Activated CD4-positive, alpha-beta T cell treated with anti-CD3 and anti-CD28 coated beads, Interleukin-2, amount 10 ng/mL, durations not matched to agents 7 days and 5 days (primary cell): ENCODE measurements at places on chromosomes 12 and 14. TPM values are rescaled to one million over a fixed set of nuclear protein-coding genes. Genes with fewer than 3 reads are reported as not detected.

- no peak for DNase-seq
Measured at GRCh38 chr12:62873826-62874448, 61.0 kb downstream of the PPM1H start.

DNA sequence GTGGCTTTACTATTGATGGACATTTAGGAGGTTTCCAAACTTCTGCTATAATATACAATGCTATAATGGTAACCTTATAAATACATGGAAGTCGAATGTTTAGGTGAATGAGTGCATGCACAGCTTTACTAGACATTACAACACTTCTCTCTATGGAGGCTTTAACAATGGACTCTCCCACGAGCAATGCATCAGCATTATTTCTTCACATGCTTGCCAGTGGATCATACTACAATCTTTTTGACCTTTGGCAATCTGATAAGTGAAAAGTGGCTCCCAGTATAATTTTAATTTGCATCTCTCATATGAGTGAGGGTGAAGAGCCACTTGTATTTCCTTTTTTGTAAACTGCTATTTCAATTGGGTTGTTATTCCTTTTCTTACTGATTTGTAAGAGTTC lies 18.2 kb downstream of the RDH12 start:
- DNase-seq = no peak

The GALNT4 gene
- total RNA-seq = 12.2 TPM

DNA sequence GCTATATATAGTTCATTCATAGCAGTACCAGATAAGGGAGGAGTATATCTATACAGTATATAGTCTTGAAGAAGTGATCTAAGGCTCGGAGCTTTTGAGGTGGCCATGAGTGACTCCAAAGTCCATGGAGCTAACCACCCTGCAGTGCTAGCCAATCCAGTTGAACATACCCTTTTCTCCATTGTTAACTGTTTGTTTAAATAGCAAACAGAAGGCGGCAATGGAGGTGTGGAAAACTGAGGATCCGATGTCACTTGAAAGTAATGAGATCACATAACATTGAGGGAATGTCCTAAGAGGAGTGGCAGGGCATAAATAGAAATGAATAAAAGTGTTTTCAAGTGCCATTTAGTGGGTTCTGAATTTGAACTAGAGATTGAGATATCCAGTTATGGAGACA lies 12.4 kb upstream of the SNAPC1 start:
- DNase-seq = no peak

GRCh38 chr12:94426049-94426448 lies 33.6 kb downstream of the CEP83 start:
- DNase-seq = no peak

DNA sequence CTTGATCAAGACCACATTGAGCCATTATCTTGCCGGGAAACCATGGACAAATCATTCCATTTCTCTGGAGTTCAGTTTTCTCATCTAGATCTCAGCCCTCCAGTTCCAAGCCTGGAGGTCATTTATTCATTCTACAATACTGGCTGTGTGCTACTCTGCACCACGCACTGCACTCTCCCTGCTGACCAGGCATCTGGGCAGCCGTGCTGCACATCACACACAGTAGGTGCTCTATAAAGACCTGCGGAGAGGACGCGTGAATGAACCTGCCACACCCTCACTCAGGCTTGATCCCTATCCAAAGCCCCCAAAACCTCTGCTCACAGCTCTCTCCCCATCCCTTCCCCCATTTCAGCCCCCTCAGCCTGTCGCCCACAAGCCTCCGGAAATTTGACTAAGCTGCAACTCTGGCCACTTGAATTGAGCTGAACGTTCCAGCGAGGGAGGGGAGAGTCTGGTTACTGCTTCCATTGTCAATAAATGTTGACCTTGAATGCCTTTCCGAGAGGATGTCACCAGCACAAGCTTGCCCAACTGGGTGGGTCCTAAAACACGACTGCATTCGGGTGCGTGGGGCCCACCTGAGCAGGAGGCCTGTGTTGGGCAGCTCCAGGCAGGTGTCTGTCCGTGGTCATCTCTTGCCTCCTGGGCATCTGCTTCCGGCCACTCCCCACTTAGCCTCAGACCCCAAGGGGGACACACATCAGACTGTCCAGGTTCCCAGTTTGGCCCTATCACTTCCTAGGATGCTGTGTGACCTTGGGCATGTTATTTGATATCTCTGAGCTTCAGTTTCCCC lies 17.8 kb downstream of the FAIM2 start:
- no peak for DNase-seq

The OAS2 gene
- 294 TPM for total RNA-seq

The TGM1 gene
- total RNA-seq = 6.5 TPM

The DAZAP2 gene
- total RNA-seq = 219 TPM

The KRT78 gene
- total RNA-seq = not detected

DNA sequence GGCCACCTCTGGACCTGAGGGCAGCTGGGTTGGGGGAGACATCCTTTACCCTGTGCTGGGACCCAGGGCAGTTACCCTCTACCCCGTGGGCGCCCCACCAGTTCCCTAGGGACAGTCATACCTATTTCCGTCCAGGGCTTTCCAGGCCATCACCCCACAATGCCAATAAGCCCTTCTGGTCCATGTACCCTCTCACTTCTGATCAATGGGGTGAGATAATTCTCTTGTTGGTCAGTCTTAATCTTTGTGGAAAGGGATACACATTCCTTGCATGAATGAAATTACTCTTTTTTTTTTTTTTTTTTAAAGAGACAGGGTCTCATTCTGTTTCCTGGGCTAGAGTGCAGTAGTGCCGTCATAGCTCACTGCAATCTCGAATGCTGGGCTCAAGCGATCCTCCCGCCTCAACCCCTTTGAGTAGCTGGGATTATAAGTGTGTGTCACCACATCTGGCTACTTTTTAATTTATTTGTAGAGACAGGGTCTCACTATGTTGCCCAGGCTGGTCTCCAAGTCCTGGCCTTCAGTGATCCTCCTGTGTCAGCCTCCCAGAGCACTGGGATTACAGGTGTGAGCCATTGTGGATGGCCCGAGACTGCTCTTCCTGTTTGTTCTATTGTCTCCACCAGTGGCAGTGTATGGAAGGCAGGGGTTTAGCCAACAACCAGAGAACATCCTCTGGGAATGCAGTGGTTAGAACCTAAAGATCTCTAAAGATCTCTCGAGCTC lies 46.3 kb upstream of the STON2 start:
- DNase-seq = no peak

The POTEG gene
- not detected for total RNA-seq

DNA sequence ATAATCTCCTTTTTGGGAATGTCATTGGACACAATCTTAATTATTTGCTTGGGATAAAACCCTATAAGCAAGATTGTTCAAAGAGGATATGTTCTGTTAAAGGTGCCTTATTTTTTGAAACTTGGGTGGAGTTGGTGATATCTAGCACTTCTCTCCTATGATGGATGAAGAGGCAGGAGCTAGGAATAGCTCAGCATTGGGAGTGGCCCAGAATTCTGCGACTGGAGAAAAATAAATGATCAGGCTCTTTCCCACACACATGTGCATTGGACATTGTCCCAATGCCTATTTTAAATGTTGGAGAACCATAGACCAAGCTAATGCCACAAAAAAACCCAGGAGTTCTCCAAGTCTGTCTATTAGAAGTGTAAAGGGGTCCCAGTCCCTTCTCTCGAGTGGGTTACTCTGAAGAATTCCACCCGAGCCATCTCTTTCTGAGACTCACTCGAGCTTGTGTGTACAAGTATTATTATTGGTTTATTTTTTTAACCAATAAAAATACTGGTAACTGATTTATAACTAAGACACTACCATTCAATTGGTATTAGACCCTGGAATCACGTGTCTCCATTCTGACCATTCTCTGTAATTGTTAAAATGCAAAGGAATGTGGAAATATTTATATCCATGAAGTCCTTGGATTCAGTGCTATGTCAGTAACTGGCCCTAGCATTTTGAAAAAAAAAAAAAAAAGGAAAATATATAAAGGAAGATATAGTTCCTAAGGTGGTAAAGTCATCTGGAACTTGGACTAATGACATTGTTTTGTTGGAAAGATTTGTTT lies 437.5 kb upstream of the TMEM132C start:
- DNase-seq = no peak

GRCh38 chr14:104355101-104356019 lies 217.0 kb downstream of the KIF26A start:
- no peak for DNase-seq

The TAS2R9 gene
- total RNA-seq = not detected

GRCh38 chr14:89927186-89927865 lies 27.2 kb downstream of the EFCAB11 start:
- DNase-seq = no peak

DNA sequence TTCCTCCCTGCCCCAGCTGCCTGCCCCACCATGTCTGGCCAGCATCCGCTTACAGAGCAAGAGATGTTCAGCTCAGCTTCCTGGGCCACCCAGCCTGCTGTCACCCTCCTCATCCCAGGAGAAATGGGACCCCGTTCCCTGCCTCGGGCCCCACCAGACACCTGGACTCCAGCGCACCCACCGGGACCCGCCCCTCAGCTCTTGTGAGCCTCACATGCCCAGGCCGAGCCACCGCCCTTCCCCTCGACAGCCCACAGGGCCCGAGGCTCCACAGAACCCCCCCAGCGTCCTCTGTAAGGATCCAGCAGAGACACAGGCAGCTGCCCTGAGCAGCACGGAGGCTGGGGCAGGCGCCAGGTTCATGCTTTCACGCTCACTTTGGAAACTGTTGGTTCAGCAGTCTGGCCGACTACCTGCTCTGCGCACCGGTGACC lies 18.4 kb upstream of the C14orf180 start:
- DNase-seq = no peak

DNA sequence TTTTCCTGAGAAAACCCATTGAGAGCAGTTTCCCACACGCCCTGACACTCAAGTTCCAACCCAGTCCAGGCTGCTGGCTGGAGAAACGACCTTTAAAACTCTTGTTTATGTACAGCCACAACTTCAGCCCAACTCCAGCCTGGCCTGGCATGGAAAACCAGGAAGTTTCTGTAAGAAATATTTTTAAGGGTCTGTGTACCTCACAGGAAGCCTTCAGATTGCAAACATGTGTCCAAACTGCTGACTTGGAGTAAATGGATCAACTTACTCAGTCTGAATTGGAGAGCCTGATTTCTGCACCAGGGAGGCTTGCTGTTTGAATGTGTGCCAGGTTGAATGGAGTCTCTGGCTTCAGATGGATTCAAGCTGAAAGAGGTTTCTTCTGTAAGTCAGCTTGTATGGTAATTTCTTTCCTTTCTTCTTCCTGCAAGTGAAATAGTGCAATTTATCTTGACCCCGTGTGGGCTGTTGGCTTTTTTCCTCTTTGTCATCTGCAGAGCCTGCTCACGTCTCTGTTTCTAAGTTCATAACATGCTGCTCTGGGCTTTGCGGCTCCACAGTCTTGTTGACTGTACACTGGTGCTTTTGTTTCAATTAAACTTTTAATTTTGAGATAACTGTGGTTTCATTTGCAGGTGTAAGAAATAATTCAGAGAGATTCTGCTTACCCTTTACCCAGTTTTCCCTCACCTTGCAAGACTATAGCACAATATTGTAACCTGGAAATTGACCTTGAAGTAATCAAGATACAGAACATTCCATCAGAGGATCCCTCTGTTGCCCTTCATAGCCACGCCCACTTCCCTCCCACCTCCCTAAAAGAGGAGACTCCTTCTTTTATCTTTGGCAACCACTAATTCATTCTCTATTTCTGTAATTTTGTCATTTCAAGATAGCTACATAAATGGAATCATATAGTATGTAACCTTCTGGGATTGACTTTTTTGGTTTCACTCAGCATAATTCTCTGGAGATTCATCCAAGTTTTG lies 109.7 kb upstream of the PRMT8 start:
- no peak for DNase-seq

- no peak for DNase-seq
Measured at GRCh38 chr14:54267172-54267571, 129.6 kb upstream of the CDKN3 start.

- DNase-seq = no peak
Measured at GRCh38 chr12:121175383-121176119, 34.4 kb upstream of the P2RX4 start.

DNA sequence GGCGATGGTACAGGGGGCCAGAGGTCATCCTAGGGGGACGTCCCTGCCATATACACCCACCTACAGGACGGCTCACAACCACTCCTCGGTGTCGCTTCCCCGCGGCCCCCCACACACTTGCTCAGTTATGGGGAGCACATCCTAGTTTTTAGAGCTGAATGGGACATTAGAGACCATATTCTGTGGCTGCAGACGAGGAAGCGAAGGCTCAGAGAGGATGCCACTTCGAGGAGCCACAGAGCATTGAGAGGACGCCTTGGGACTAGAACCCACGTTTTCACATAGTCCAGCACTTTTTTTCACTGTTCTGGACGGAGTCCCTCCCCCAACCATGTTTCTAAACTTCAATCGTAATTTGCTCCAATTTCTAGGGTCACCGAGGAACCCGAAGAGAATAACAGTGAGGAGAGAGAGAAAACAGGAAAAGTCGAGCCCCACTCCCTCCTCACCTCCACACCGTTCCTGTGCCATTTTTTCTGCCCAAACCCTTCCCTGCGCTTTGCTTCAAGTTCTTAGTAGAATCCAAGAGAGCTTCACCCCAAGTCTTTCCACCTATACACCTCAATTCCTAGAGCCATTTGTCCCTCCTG lies 641 bp upstream of the ASCL1 start:
- no peak for DNase-seq

GRCh38 chr12:49198431-49199155 lies 9.7 kb upstream of the TUBA1A start:
- DNase-seq = no peak

The TMEM179 gene
- not detected for total RNA-seq

GRCh38 chr12:88982694-88983093 lies 369.6 kb downstream of the DUSP6 start:
- no peak for DNase-seq

The PPP1R12A gene
- total RNA-seq = 124 TPM

The GPRC5D gene
- total RNA-seq = 0.22 TPM

- no peak for DNase-seq
Measured at GRCh38 chr14:95185033-95185766, 27.9 kb upstream of the DICER1 start.
